Stimulated activated CD4-positive, alpha-beta T cell treated with anti-CD3 and anti-CD28 coated beads, Interleukin-1b, Interleukin-23, amount 100 ng/mL, for 24 hours (primary cell): ENCODE measurements at places on chromosomes 5 and 9.

DNA sequence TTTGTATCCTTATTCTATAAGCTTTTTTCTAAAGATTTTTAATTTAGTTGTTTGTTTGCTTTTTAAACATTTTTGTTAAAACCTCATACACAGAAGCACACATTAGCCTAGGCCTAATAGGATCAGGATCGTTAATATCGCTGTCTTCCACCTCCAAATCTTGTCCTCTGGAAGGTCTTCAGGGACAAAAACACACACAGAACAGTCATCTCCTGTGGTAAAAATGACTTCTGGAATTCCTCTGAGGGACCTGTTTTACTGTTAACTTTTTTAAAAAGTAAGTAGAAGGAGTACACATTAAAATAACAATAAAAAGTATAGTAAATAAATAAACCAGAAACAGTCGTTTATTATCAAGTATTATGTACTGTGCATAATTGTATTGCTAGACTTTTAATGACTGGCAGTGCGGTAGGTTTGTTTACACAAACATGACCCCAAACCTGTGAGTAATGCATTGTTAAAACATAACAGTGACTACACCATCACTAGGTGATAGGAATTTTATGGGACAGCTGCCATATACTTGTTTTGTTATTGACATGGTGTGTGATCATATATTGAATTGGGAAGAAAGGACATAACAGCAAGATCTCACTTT, 109.6 kb downstream of the ZCCHC7 start:
- no peak for DNase-seq

DNA sequence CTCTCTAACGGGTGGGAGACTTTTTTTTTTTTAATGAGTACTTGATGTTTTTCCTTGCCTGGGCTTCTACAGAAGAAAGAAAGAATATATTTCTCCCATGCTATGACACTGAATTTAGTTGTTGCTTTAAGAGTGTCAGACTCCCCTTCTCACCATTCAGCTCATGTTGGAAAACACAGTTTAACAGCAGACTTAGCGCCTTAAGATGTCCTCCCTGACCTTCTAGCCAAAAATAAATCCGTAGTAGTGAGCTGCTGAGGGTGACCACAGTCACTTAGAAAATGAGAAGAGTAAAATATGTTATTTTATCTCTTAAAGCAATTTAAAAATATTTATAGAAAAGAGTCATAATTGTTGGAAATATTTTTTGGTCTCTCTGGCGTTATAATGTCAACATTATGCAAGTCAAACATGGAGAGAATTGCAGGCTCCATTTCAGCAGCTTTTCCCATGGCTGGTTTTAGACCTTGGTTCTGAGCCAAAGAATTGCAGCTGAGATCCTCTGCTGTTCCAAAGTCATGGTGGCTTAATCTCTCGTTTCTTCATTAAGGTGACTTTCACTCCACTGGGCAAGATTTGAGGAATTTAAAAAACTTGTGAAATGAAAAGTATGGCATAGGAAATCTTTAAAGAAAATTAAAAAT, 143.5 kb downstream of the GHR start:
- DNase-seq: no peak

DNA sequence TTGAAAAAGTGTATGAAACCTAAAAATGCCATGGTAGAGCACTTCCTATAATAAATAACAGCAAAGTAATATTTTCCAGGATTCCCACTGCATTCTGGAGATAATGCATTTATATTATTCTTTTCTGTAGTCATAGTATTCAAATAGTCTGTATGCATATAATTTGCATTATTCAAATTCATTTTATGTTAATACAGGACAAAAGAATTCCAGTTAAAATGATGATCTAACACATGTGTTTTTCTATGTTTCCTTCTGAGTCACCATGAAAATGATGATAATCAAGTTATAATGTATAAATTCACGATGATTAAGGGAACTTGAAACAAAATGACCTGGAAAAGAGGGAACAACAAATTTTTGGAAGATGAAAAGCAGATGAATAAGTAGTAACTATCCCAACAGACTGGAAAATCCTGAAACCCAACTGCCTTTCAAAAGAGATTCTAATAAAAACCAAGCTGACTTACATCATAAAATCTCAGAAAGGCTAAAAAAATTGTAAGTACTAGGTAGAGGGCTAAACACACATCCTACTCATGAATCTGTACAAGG, 358.6 kb upstream of the PAPPA start:
- no peak for DNase-seq

GRCh38 chr9:1216532-1216931, 166.4 kb downstream of the DMRT2 start:
- no peak for DNase-seq

DNA sequence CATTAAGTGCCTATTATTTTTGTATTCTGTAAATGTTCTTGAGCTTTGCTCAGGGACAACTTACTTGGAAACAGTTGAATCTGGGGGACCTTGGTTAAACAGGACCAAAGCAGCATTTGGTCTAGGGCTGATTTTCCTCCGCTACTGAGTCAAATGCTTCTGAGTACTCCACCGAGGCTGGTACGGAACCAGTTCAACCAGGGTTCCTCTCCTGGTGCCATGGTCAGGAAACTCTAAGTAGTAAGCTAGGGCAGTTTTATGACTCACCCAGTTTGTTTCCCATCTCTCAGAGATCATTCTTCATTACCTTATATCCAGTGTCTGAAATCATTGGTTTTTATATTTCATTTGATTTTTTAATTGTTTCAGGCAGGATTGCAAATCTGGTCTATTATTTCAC, 111.9 kb upstream of the TNFAIP8 start:
- no peak for DNase-seq

DNA sequence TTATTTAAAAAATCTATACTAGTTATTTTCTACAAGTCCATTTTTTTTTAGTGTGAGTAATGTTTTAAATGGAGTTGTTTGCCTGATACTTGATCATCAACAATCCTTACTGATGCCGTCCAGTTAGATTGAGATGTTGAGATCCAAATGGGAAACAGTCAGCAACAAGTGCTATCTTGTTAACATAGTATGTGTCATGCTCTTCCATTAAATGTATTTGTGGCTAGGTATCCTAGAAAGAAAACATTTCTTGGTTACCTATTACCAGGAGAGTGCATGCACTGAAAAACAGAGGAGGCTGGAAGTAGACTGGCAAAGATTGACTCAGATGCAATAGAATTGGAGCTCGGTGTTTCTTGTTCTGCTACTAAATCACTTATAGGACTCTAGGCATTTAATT, 123.4 kb upstream of the MAN2A1 start:
- DNase-seq: no peak

DNA sequence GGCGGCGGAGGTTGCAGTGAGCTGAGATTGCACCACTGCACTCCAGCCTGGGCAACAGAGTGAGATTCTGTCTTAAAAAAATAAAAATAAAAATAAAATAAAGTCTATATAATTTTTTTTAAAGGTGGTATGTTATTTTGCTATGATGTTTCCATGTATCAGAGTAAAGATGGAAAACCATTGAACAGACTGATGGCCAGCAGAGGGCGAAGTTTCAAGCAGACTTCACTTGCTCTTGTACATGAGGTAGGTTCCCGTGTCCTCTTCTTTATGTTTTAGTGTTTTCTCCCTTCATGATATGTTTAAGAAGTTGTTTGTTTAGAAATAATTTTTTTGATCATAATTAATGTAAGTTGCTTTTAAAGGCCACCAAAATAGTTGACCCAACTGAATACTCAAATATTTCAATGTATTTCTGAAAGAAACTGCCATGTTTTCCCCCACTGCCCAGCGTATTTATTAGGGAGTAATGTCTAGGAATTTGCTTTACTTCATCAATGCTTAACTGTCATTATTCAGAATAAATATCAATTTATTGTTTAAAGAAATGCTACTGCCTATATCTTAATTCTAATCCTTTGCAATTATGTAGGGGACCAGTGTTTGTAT, 146.4 kb downstream of the HACD4 start:
- DNase-seq: peak; percentile 40

- no peak for DNase-seq
Measured at GRCh38 chr5:5154733-5155132, 14.6 kb downstream of the ADAMTS16 start.

DNA sequence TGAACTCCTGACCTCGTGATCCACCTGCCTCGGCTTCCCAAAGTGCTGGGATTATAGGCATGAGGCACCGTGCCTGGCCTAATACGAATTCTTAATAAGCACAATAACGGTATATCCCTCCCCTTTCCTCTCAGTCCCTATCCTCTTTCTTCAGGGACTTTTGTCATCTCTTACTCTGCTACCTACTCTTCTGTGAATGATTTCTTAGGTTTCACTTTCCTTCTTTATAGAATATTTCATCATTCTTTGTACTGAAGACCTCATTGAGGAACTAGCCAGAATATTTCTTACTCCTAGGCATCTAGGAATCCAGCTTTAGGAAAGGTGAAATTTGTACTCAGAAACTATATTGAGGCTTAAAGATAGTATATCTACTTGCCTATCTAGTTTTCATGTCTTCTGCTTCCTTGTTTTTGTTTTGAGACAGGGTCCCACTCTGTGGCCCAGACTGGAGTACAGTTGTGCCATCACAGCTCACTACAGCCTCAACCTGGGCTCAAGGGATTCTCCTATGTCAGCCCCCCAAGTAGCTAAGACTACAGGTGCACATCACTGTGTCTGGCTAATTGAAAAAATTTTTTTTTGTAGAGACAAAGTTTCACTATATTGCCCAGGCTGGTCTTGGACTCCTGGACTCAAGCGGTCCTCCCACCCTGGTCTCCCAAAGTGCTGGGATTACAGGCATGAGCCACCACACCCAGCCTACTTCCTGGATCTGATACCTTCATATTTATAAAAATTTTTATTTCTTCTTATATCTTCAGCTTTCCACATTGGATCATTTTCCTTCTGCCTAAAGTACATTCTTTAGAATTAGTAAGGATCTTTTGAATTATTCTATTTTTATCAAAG, 69.7 kb downstream of the GPBP1 start:
- DNase-seq: no peak

- no peak for DNase-seq
Measured at GRCh38 chr9:121550041-121550440, 50.4 kb upstream of the GGTA1 start.

- DNase-seq: no peak
Measured at GRCh38 chr5:74951865-74952264, 85.7 kb upstream of the FAM169A start.

DNA sequence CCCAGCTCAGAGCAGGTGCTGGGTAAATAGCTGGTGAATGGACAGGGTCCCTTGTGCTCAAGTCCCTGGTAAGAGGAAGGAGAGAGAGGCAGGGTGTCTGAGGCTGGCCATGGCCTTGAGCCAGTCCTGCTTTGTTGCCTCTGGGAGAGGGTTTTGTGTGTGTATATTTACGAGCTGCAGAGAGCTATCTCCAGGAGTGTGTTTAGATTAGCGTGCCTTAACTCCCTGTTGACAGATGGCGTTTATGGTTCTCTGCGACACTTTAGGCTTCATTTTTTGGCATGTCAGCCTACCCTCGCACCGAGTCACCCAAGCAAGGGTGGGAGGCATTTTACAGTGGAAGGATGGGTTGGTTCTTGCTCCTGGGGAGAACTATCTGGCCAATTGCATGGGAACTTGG, 22.2 kb downstream of the HMCN2 start:
- DNase-seq: no peak

GRCh38 chr5:43498581-43498980, 14.9 kb upstream of the TMEM267 start:
- DNase-seq: no peak

- no peak for DNase-seq
Measured at GRCh38 chr9:104300124-104300523, 203.9 kb upstream of the OR13F1 start.

GRCh38 chr9:76573905-76574760, 115.2 kb downstream of the GCNT1 start:
- DNase-seq: no peak

- DNase-seq: no peak
Measured at GRCh38 chr5:125390326-125390725, 643.9 kb upstream of the ZNF608 start.

- DNase-seq: no peak
Measured at GRCh38 chr9:114308361-114308950, 14.4 kb upstream of the ORM1 start.

DNA sequence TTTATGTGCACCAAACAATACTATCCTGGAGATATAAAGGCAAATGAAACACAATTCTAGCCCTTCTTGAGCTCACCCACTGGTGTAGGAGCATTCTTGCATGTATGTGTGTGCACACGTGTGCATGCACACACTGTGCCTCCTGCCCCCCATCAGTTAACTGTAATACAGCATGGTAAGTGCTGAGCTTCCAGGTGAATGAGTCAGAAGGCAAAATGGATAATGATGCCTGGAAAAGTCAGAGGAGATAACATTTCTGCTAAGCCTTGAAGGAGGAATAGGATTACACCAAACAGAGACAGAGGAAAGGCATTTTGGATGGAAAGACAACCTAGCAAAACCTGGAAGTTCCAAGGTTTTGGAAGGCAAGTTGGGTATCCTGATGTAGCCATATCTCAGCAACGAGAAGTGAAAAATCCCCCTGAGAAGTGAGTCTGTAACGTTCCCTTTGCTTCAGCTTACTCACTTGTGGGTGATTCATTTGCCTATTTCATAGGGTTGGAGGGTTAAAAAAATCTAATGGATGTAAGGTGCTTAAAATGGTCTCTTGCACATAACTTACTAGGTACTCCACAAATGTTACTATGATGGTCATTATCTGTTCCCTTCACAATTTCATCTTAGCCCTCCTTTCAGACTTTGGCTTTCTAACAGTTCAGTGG, 101.4 kb upstream of the STC2 start:
- DNase-seq: no peak

DNA sequence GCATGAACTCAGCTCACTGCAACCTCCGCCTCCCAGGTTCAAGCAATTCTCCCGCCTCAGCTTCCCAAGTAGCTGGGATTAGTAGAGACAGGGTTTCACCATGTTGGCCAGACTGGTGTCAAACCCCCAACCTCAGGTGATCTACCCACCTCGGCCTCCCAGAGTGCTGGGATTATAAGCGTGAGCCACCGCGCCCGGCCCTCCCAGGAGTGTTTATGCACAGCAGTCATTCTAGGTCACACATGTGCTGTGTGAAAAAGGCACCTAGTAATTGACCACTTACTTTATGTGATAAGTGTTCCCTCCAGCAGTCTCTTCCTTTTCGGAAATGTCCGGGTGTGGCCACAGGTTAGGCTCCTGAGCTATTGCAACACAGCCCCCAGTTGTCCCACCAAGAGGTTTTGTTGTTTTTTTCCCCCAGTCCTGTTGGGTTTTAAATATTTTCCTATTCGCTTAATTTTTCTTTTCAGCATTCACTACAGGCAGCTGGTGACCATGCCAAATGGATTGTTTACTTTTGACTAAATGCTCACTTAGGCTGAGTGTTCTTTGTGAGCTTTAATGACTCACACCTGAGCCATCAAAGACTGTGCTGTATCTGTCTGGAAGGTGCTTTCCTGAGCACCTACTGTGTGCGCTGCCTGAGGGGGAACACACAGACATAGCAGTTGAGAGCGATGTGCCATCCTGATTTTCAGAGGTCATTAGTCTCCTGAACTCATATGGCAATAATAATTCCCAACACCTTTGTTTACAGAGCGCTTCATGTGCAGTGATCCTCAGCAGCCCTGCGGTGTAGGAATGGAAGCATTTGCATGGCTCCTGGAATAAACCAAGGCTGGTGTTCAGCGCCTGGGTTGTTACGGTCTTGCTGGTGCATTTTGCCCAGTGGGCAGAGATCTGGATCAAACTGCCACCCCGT, 94.3 kb downstream of the MVB12B start:
- DNase-seq: no peak
